Stimulated activated CD4-positive, alpha-beta T cell treated with anti-CD3 and anti-CD28 coated beads, Interleukin-1b, Interleukin-23, amount 100 ng/mL, for 24 hours (primary cell): ENCODE measurements at places on chromosomes 4 and X.

- no peak for DNase-seq
Measured at GRCh38 chrX:104665691-104666090, 99.7 kb downstream of the IL1RAPL2 start.

- no peak for DNase-seq
Measured at GRCh38 chr4:155673453-155673979, 6.9 kb downstream of the GUCY1A1 start.

DNA sequence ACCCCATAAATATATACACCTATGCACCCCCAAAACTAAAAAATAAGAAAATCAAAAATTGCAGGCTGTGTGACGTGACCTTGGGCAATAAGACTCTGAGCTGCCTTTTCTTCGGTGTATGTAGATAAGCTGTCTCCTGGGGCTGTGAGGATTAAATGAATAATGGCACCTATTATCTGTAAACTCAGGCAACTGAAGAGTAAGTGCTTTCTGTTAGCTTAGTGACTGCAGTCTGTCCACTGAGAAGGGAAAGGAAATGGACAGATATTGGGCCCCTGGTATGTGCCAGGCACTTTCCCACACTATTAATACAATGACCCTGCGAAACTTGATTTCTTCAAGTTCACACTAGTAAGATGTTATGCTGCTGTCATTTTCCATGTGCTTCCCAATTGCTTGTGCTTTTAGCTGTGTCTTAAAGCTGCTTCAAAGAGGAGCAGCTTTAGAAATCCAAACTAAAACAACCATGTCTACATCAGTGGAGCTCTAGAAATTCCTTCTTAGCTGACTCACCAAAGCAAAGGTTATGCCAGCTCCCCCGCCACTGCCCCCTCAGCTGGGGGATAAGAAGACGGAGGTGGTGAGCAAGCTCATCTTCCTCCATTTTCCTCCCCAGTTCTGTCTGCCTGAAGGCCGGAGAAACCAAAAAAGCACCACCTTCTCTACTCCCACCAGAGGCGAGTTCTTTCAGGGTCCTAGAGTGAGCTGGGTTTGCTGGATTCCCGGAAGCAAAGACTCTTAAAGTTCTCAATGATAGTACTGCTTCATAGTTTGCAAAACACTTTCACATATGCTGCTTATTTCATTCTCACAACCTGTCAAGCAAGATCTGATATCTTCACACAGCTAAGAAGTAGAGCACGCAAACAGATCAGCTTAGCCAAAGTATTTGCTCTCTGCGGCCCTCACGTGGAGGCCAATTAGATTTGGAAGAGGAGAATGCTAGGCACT lies 8.8 kb upstream of the DGAT2L6 start:
- no peak for DNase-seq

DNA sequence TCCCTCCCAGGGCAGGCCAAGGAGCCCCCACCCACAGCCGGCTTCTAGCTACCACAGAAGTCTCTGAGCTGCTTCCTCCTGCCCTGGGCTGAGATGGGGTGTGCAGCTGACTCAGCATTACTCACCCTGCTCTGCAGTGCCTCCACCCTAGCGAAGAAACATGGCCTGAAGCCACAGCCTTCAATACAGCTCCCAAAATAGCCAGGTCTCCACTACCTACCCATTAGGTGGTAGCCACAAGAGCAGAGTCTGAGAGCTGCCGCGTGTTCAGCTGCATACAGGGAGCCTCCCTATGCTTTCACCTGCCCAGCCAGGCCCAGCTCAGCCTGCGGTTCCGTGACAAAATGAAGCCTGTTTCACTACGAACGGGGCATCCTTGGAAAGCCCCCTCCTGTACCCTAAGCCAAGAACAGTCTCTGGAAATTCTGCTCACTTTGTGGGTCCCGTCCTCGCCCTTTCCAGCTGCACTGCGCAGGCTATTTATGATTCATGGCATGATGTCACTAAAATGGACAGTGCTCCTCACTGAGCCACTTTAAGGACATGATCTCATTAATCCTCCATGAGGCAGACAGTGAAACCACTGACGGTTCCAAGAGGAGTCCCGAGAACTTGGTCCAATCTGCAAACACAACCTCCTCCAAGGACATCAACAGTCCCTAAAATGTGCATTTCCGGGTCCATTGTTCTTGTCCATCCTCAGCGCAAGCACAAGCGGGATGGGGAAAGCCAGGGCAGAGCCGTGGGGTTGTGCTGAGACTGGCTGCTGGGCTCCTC lies 20.2 kb downstream of the WDR1 start:
- DNase-seq: peak; percentile 58

GRCh38 chr4:122152711-122153226 lies 638 bp downstream of the BLTP1 start:
- no peak for DNase-seq

- DNase-seq: no peak
Measured at GRCh38 chr4:176014583-176015108, 51.0 kb upstream of the WDR17 start.

GRCh38 chrX:131782646-131783045 lies 238.8 kb downstream of the OR13H1 start:
- DNase-seq: no peak

GRCh38 chr4:63063760-63064159 lies 1345.5 kb downstream of the TECRL start:
- DNase-seq: no peak

- no peak for DNase-seq
Measured at GRCh38 chr4:83831588-83831987, 295.7 kb downstream of the GPAT3 start.

- no peak for DNase-seq
Measured at GRCh38 chrX:141632124-141632523, 42.6 kb downstream of the SPANXA2 start.
